ENCODE measurements at places on chromosomes 2 and 18.

- no peak for DNase-seq
Measured at GRCh38 chr18:56903686-56904085, 243.2 kb upstream of the BOD1L2 start.

DNA sequence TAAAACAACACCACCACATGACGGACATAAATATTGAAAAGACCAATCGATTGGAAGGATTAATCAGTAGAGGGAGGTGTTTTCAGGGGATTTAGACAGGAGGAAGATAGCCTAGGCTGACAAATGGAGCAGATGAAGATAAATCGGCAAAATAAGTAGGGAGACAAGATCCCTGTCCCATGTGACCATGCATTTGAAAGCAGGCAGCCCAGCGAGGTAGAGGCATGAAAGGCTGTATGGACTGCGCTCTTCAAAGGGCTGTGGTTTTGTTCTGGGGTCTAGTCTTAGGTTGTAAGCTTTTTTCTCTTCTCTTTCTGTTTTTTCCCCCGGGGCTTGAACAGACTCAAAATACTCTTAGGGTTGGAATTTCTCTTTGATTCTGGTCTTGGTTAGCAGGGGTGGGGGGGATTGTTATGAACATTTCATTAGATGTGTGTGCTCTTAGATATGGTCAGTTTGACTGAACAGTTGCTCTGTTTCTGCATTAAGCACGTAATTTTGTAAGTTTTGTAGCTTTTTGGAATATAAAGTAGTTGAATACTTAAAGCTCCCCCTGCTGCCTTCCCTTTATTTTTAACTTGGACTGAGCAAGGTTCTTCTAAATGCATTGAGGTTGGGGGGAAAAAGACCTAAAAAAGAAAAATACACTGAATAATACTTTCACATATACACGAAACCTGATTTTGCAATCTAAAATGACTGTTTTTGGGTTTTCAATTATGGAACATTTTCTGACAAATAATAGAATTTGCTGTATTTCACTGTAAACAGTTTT lies 32.2 kb downstream of the ZNF532 start:
- DNase-seq: no peak

- DNase-seq: no peak
Measured at GRCh38 chr2:219071131-219071816, 10.6 kb upstream of the IHH start.

- no peak for DNase-seq
Measured at GRCh38 chr2:71554028-71554705, 100.8 kb downstream of the DYSF start.

DNA sequence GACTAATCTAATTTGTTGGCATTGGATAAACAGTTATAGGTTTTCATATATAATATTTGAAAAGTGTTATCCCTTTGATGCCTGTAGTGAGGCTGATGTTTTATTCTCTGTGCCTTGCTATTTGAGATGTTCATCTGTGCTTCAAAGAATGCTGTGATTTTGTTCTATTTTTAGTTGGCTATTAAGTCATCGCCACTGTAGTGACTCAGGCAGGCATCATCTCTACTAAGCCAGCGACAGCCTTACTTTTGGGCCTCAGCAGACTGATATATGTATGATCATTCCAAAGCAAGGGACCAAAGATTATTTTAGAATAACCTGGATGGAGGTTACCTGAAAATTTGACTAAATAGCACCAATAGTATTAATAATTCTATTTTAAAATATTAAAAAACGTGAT lies 1674.5 kb upstream of the NXPH2 start:
- no peak for DNase-seq

DNA sequence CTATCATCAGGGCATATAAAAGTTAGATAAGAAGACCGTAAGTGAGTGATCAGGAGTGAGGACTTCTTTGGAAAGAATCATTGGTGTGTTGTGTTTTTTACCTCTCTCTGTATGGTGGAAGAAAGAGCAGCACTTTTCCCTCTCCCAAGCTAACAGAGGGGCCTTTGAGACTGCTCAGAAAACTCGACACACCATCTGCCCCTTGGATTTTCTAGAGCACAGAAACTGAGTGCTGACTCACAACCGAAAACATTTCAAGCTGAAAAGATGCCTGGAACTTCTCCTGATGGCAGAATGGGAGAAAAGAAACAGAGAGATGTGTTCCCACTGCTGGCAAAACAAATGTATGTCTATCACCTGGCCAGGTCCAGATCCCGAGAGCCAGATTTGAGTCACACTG lies 156.6 kb downstream of the DNAH7 start:
- no peak for DNase-seq

DNA sequence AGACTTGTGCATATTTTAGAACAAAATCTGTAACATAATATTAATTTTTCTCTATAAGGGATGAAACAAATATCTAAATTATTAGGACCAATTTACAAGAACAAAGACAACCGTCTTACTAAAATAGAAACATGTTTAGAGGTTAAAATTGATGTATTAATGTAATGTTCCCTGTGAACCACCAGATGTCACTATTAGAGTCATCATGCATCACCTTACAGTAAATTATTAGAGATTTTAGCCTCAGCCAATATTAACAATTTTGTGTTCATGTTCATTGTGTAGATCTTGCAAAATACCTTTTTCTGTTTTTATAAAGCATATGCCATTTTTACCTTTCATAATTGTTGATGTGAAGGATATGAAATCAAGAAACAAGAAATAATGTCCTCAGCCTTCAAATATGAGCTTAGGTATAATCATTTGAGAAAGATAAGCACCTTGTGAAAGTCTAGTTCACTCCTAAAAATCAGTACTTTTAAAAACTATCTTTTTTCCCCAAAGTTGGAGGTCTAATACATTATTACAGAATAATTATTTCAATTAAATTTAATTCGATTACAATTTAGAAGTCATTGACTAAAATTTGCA lies 344.3 kb upstream of the KCNH7 start:
- DNase-seq: no peak

DNA sequence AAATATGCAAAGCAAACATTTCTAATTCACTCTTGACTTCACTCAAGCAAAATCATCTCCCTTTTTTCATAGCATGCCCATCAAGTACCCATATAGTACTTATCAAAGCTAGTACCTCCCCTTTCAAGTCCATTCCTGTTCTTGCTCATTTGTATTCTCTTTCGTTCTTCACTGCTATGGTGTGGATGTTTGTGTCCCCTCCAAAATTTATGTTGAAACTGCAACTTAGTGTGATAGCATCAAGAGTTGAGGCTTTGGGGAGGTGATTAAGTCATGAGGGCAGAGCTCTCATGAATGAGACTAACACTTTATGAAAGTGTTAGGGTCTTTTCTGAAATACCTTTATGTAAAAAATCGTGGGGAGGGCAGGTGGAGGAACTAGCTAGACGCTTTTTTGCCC lies 52.9 kb downstream of the RNU4ATAC start:
- no peak for DNase-seq

GRCh38 chr2:70412294-70413070 lies 110.6 kb upstream of the FAM136A start:
- DNase-seq: no peak

DNA sequence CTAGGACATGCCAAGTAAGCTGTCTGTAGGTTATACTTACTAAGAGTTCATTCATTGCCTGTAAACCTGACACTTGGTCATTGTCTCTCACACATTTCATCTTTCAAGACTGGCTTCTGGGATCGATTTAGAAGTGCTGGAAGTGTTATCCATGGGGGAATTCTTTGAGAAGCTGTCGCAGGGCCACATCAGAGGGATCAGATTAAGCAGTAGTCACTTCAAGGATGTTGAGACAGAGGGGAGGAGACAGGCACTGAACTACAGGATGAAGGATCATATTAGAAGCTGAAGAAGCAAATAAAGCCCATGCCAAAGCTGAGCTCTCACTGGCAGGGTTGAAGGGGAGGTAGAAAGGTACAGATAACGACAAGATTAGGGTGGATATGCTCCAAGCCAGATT lies 49.0 kb downstream of the CDK15 start:
- DNase-seq: no peak

DNA sequence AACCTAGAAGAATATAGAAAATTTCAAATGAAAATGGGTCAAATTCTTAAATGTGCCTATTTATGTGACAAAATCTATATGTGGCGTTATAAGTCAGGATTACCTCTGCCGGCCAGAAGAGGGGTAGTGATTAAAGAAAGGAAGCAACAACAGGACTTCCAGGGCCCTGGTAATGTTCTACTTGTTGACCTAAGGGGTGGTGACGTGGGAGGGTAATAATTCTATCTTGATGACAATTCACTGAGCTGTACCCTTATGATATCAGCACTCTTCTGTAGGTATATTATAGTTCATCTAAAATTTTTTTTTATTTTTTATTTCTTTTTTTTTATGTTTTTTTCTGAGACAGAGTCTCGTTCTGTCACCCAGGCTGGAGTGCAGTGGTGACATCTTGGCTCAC lies 87.9 kb downstream of the STRN start:
- DNase-seq: no peak

- DNase-seq: no peak
Measured at GRCh38 chr2:187504312-187504921, 49.8 kb downstream of the TFPI start.

GRCh38 chr2:36362291-36362690 lies 6.7 kb downstream of the CRIM1 start:
- no peak for DNase-seq

GRCh38 chr2:200426754-200427153 lies 83.1 kb downstream of the KCTD18 start:
- no peak for DNase-seq

DNA sequence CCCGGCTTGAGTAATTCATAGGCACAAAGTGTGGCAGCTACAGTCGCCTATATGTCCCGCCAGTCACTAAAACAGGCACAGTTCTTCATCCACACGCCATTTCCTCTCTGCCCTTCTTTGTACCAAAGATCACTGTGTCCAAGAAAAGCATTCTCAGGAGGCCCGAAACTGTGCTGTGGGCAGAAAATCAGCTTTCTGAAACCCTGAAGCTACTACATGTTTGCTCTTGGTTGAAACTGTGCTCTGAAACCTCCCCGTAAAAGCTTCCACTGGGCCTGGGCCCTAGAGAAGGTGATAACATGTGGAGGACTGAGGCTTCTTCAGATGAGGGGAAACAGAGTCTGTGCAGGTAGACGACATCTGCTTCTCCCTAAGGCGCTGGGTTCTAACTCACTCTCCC lies 75.6 kb upstream of the ID2 start:
- peak; percentile 76 for DNase-seq

DNA sequence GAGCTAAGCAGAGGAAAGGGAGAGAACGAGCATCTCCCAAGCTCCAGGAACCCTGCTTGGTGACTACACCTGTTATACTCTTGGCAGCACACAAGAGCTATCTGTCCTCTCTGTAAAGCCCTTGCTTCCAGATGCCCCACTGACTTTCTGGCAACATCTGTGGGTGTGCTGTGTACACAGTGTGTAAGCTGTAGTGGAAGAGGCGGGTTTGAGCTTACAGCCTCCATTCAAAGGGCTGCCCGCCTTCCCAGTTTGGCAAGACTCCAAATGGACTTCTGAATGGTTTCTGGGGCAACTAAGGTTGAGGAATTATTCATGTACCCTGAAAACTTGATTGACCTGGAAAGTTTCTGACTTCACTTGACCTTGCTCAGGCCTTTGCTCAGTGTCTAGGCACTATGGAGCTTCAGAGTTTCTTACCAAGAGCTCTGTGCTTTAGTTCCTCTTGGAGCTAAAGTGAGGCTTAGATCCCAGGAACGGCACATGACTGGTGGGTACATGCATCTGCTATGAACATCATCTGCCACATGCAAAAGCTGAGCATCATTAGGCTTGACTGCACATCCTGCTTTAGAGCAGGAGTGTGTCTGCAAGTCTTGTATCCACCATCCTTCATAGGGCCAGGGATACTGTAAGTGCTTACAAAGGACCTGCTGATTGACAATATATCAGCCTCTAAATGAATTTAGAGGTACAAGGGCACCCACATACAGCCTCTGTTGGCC lies 290.9 kb upstream of the SIX2 start:
- no peak for DNase-seq

GRCh38 chr18:60554967-60555366 lies 182.4 kb upstream of the MC4R start:
- DNase-seq: peak; percentile 23

DNA sequence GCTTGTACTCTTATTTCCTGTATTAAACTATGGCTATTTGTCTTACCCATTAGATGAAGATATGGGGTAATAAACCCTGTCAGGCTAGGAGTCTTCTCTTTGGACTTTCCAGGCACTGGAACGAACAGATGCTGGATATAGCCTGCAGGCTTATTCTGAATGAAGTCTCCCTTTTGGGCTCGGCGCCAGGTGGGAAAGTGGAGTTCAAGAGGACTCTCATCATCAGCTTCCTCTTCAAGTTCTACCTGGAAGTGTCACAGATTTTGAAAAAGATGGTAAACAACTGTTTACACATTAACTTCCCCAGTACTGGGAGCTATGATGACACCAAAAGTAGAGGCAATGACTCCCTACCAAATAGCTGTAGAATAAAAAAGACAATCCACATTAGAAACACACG lies 27.9 kb downstream of the AOX1 start:
- no peak for DNase-seq
